ENCODE measurements at places on chromosomes 2 and 18. TPM values are rescaled to one million over a fixed set of nuclear protein-coding genes. Genes with fewer than 3 reads are reported as not detected.
A peak's percentile ranks its signal among the peaks of the same experiment; 100 is the strongest.

DNA sequence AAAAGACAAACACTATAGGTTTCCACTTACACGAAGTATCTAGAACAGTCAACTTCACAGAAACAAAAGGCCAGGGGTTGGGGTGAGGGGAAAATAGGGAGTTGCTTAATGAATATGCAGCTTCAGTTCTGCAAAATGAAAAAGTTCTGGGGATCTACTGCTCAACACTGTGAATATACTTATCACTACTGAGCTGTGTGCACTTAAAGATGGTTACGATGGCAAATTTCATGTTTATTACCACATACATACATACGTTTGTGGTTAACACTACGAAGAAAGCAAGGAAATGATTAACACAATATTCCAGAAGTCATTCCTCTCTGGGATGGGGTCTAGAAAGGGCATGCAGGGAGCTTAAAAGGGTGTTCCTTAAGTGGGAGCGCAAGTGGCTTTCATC lies 19.3 kb downstream of the MBOAT2 start:
- no peak overlapping the region for H3K27ac ChIP-seq
- DNase-seq = no peak
- no peak overlapping the region for H3K4me3 ChIP-seq
- no peaks in the 10 kb centered on the region for H3K4me1 ChIP-seq
- peaks cover 4% of the 10 kb centered on the region for H3K27me3 ChIP-seq

GRCh38 chr2:239554766-239555570 lies 154.1 kb upstream of the HDAC4 start:
- DNase-seq = no peak
- no peak overlapping the region for H3K4me3 ChIP-seq
- peaks cover 8% of the 10 kb centered on the region for H3K27me3 ChIP-seq
- H3K36me3 ChIP-seq = no peaks in the 10 kb centered on the region
- H3K27ac ChIP-seq = no peak overlapping the region
- H3K4me1 ChIP-seq = peaks cover 10% of the 10 kb centered on the region

DNA sequence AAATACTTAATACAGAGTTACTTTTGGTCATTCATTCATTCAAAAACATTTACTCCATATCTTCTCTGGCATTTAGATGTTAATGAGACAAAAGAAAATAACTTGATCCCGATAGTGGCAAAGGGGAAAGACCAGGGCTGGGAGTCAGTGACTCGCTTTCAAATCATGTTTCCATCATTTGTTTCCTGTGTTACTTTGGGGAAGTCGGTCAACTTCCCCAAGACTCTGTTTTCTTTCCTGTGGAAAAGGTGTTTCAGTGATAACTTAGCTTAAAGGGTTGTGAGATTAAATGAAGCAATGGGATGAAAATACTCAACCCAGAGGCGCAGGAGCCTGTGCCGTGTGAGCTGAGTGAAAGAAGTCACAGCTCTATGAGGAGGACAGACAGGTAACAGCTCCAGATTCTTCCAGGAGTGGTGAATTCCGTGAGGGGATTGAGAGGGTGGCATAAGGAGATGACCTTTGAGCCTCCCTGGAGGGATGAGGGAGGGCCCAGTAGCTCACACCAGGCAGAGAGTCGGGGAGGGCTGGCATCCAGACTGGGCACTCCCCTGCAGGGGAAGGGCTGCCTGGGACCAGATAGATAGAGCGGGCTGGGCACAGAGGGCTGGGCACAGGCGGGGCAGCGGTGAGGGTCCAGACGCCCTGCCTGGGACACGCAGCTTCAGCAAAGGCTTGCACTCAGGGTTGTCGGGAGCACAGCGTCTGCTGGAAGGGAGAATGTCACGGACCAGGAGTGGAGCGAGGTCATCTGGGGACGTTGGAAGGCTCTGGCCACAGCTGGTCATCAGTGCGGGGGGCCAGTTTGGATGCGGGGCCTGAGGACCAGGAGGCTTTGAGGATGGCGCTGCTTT lies 70.1 kb downstream of the TSHZ1 start:
- DNase-seq = no peak
- peaks cover 24% of the 10 kb centered on the region for H3K4me1 ChIP-seq
- H3K27me3 ChIP-seq = no peaks in the 10 kb centered on the region
- peaks cover 12% of the 10 kb centered on the region for H3K36me3 ChIP-seq
- H3K27ac ChIP-seq = peak overlapping the region; percentile 35

DNA sequence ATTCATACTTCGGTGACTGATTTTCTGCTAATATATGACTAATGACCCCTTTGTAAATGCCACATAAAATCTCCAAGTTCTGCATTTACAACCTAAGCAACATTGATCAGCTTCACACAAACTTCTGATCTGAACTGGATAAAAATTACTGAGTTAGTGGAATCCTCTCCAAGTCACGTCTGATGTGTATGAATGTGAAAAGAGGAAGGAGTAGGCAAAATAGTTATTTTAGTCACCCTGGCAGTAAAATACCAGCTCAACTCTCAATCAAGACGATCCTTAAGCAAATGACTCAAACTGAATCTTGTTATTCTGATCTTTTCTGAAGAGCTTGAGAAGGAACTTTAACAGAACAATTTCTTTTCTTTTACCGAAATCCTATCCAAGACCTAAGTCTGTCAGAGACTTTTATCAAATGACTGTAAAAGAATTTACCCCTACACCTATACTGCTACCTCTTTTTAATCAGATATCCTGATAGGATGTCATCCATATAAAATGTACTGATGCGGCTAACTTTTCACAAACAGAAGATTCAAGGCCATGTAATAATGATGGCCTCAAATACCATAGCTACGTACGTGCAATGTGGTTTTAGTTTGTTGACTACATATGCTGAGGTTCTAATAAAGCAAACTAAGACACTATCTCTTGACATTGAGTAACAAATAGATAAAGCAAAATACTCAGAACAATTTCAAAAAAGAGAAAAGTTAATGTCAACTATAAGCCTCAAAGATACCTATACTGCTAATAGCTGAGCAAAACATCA lies 23.7 kb downstream of the CUL3 start:
- no peaks in the 10 kb centered on the region for H3K27me3 ChIP-seq
- H3K27ac ChIP-seq = no peak overlapping the region
- peaks cover 50% of the 10 kb centered on the region for H3K4me1 ChIP-seq
- peaks cover 15% of the 10 kb centered on the region for H3K36me3 ChIP-seq

DNA sequence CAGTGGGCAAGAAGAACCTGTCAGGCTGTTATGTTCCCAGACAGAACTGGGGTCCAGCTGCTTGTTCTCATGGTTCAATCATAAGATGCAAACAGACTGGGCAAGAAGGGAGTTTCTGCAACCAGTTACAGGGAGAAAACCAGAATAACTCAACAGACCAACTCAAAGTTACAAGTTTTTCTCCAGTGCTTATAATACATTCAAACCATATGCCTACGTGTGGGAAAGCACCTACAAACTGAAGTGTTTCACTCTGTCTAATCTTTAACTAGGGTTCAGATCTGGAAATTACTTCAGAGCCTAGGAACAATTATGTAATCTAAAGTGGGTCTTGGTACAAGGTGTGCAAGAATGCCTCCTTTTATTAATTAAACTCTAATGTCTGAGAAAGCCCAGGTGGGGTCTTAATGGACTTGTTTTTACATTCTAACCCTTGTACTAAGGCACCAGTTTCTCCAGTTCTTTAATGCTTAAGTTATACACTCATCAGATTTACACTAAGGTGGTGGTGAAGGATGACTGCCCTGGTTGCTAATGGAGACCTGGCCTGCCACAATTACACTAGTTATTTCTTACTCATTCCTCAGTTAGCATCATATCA lies 951.9 kb downstream of the TSN start:
- H3K4me1 ChIP-seq = no peaks in the 10 kb centered on the region
- no peak for DNase-seq
- no peak overlapping the region for H3K27ac ChIP-seq
- H3K27me3 ChIP-seq = no peaks in the 10 kb centered on the region
- H3K36me3 ChIP-seq = no peaks in the 10 kb centered on the region
- H3K4me3 ChIP-seq = no peak overlapping the region

GRCh38 chr2:195961873-195962272 lies 106.8 kb downstream of the DNAH7 start:
- H3K36me3 ChIP-seq = no peaks in the 10 kb centered on the region
- DNase-seq = no peak
- H3K4me3 ChIP-seq = no peak overlapping the region

DNA sequence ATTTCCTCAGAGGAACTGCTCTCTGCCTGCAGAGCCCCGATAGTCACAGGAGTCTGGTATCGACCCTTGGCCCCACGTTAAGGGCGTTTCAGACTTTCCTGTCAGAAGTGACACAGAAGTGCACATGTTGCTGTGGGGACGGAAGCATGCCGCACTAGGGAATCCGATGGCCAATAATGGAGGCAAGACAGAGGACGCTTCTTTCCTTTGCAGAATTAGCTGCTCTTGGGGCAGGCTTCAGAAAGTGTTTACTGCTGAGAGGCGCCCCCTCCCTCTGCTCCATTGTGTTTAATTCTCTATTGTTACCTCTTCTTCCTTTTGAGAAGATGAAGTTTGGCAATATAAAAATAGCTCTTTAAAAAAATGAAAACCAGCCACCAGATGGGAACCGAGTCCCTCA lies 118.6 kb upstream of the EML6 start:
- no peak overlapping the region for H3K4me3 ChIP-seq
- peaks cover 81% of the 10 kb centered on the region for H3K4me1 ChIP-seq
- H3K27ac ChIP-seq = peak overlapping the region; percentile 20
- H3K27me3 ChIP-seq = no peaks in the 10 kb centered on the region
- DNase-seq = no peak
- H3K36me3 ChIP-seq = peaks cover 6% of the 10 kb centered on the region

DNA sequence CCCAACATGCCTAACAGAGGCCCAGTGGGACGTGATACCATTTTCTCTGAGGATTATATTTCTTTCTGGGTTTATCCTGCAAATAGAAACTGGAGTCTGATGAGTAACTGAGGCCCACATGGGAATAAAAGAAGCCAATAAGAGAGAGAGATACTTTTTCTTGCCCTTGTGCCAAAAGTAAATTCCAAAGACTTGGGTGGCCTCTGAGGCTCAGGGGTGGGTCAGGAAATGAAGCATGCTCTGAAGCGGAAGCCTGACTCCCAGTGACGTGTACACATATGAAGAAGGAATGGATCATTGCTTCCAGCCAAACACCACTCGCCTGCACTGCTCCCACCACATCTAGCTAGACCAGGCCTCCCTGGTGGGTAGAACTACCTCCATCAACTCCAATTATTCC lies 273.6 kb upstream of the NCKAP5 start:
- peaks cover 5% of the 10 kb centered on the region for H3K4me1 ChIP-seq
- no peaks in the 10 kb centered on the region for H3K36me3 ChIP-seq
- H3K27ac ChIP-seq = no peak overlapping the region
- peaks cover 6% of the 10 kb centered on the region for H3K27me3 ChIP-seq
- no peak for DNase-seq

DNA sequence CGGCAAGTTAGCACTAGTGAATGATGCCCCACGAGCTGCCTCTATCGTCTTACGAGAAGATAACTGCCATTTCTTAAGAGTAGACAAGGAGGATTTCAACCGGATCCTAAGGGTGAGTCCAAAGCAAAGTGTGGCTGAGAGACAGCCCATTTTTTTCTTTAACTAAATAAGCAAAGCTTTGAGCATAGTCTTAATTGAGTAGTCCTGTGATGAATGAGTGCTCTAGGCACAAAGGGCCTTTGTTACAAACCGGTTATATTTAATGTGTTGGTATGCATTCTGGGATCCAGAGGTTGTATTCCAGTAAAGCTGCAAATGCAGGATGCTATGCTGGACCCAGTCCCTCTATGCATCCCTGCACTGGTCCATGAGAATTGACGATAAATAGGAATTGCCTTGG lies 86.9 kb upstream of the MAP3K20 start:
- peaks cover 6% of the 10 kb centered on the region for H3K27me3 ChIP-seq
- DNase-seq = no peak
- no peak overlapping the region for H3K4me3 ChIP-seq
- no peak overlapping the region for H3K27ac ChIP-seq

DNA sequence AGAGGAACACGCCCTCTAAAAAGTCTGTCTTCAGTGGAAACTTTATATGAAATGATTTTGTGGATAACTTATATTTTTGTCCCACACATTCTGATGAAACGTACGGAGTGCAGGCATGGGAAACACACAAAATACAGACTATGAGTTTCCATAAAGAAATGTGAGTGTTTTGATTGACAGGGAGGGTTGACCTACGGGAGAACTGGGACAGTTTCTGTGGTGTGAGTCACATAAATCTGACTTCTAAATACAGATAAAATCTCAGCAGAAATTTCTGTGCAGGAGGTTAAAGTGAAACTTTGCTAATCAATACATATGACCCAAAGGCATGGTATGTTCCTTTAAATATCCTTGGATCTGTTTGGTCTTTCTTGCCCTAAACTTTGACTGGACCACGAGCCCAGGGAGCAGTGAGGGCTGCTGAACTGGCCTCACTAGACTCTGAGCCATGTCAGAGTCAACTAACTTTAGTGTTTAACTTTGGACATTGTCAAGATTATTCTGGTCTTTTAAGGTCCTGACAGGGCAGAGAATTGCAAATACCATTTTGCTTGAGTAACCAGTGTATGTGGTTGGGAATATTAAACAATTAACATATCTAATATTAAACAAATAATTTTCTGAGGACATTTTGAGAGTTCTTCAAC lies 206.9 kb upstream of the LYPD1 start:
- no peak overlapping the region for H3K4me3 ChIP-seq
- no peak overlapping the region for H3K27ac ChIP-seq
- H3K4me1 ChIP-seq = no peaks in the 10 kb centered on the region
- no peak for DNase-seq
- no peaks in the 10 kb centered on the region for H3K36me3 ChIP-seq

GRCh38 chr2:17520761-17521160 lies 2.5 kb upstream of the RAD51AP2 start:
- H3K27me3 ChIP-seq = peaks cover 7% of the 10 kb centered on the region
- no peaks in the 10 kb centered on the region for H3K4me1 ChIP-seq
- H3K36me3 ChIP-seq = no peaks in the 10 kb centered on the region
- no peak for DNase-seq

DNA sequence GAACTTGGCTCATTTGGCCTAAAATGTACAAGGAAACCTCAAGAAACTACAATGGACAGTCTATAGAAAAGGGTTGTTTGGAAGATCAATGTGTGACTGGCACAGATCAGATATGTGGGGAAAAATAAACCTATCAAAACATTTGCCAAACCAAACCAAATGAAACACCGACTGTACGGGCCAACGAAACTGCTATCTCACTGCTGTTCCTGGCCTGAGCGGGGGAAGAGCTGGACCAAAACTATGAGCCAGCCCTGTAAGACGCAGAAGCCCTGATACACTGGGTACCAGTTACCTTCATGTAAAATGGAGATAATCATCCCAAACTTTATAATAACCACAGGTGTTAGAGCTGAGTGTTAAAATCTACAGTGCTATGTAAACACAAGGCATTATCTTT lies 11.7 kb downstream of the CDC42EP3 start:
- peaks cover 15% of the 10 kb centered on the region for H3K36me3 ChIP-seq
- H3K4me3 ChIP-seq = no peak overlapping the region
- peak overlapping the region; percentile 23 for H3K27ac ChIP-seq
- DNase-seq = no peak
- H3K27me3 ChIP-seq = no peaks in the 10 kb centered on the region
- peaks cover 88% of the 10 kb centered on the region for H3K4me1 ChIP-seq

LAMA1 gene
- total RNA-seq = not detected

SIGLEC15 gene
- total RNA-seq = not detected

LRP1B gene
- not detected for total RNA-seq

ACVR1C gene
- 2.0 TPM for total RNA-seq

PSMA8 gene
- 1.7 TPM for total RNA-seq

SLC9A4 gene
- total RNA-seq = not detected

CCDC148 gene
- not detected for total RNA-seq

ITPRIPL1 gene
- 30.2 TPM for total RNA-seq

Data from activated CD4-positive, alpha-beta memory T cell treated with anti-CD3 and anti-CD28 coated beads for 36 hours (primary cell).